ENCODE measurements at places on chromosomes 11 and 22.

DNA sequence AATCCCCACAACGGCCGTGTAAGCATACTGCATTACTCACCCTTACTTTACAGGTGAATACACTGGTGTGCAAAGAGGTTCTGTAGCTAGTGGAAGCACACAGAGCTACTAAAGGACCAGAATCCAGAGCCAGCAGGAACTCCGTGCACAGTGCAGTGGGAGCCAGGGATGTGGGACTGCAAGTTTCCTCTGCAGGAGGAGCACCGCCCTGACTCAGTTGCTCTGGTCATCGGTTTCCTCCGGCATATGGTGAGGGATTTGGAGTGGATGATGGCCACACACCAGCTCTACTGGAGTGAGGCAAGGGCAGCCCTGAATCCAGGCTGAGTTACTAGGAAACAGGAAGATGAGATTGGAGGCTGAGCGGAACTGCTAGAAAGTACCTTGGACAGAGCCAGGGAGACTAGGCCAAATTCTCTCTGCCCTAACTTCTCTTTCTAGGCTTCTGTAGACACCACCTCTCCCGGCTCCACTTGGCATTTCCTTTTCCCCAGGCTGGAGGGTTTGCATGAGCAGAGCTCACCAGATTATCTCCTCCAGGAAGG is 18.2 kb upstream of the C22orf42 start:
- peak; percentile 44 for DNase-seq

GRCh38 chr11:82843057-82843795 is 57.0 kb downstream of the PRCP start:
- no peak for DNase-seq

DNA sequence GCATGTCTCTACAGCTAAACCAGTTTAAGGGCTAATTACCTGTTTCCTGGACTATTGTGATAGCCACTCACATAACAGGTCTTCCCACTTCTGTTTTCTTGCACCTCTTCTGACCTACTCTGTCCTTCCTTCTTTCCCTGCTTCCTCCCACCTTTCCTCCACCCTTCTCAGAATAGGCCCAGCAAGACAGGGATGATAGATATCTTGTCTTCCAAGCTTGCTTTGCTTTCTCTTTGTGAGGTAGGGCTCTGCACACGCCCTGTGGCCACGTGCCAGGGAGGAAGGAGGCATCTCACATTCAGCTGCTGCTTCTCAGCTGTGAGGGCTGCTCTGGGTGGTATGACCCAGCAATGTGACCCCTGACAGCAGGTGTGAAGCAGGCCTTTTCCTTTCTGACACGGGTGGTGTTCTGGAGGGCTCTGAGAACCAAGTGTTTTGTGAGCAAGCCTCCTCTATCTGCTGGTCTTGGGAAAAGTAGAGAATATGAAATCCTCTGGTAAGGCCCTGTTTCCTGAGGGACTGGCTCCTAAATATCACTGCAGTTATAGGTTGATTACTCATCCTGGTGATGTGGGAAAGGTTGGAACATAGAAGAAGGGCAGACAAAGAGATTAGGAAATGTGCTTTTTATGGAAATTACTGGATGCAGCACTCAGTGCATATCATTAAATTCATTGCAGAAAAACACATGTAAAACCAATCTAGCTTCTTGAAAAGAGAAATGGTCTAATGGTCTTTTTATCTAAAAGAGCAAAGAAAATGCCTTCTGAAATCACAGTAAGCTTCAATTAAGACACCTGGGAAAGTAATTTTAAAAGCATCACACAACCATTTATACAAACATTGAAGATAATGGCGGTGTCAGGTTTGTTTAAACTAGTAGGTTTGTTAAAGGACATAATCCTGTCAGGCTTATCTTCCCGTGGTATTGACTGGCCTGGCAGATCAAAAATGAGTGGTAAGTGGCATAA is 8.5 kb downstream of the AMOTL1 start:
- DNase-seq = peak; percentile 86

DNA sequence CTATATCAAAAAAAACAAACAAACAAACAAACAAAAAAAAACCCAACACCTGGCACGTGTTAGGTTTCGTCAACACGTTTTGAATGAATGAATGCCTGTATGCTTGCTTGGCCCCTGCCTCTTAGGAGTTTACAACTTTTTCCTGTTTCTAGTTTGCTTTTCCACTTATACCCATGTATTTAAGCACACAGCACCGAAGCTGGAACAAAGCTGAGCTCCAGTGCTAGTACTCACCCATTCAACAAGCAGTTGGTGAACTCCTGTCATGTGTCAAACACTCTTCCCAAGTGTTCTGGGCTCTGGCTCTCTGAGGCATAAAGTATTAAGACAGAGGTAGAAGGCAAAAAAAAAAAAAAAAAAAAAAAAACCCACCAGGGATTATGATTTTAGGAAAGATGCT is 599.3 kb downstream of the BUD13 start:
- DNase-seq = no peak

GRCh38 chr11:61280883-61281580 is 14.1 kb downstream of the VWCE start:
- no peak for DNase-seq

GRCh38 chr11:134479206-134480135 is 67.4 kb upstream of the B3GAT1 start:
- peak; percentile 67 for DNase-seq

GRCh38 chr22:26985931-26986782 is 328.8 kb downstream of the MIAT start:
- no peak for DNase-seq

GRCh38 chr11:63535734-63536133 is 874 bp upstream of the PLAAT4 start:
- DNase-seq = no peak

GRCh38 chr22:23533328-23533762 is 46.7 kb downstream of the IGLL1 start:
- DNase-seq = peak; percentile 94

- DNase-seq = no peak
Observed at GRCh38 chr22:49779211-49779610, 48.5 kb downstream of the BRD1 start.

- no peak for DNase-seq
Observed at GRCh38 chr11:34634694-34635062, 13.8 kb downstream of the EHF start.

- no peak for DNase-seq
Observed at GRCh38 chr11:69894181-69894611, 75.0 kb upstream of the FGF3 start.

- no peak for DNase-seq
Observed at GRCh38 chr11:105148241-105148640, 8.7 kb upstream of the CARD18 start.

DNA sequence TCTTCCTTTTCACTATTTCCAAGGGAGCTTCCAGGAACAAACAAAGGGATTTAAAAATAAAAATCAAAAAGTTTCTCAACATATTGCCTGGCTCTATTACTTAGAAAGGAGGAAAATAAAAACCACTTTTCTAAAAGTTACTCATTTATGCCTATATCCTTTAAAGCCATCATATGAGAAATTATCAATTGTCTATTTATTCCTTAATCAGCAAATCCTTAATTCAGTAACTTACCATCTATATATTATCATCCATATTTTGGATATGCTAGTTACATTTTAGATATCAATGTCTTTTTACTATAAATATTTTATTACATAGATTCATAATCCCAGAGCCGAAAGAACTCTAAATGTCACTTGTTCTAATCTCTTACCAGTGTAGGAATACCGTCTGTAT is 481.5 kb upstream of the ANO5 start:
- DNase-seq = no peak

- no peak for DNase-seq
Observed at GRCh38 chr22:29207243-29207550, 1.5 kb downstream of the EMID1 start.

GRCh38 chr11:108483163-108483562 is 15.0 kb downstream of the POGLUT3 start:
- DNase-seq = no peak
